ENCODE measurements at places on chromosomes 2 and 18.

DNA sequence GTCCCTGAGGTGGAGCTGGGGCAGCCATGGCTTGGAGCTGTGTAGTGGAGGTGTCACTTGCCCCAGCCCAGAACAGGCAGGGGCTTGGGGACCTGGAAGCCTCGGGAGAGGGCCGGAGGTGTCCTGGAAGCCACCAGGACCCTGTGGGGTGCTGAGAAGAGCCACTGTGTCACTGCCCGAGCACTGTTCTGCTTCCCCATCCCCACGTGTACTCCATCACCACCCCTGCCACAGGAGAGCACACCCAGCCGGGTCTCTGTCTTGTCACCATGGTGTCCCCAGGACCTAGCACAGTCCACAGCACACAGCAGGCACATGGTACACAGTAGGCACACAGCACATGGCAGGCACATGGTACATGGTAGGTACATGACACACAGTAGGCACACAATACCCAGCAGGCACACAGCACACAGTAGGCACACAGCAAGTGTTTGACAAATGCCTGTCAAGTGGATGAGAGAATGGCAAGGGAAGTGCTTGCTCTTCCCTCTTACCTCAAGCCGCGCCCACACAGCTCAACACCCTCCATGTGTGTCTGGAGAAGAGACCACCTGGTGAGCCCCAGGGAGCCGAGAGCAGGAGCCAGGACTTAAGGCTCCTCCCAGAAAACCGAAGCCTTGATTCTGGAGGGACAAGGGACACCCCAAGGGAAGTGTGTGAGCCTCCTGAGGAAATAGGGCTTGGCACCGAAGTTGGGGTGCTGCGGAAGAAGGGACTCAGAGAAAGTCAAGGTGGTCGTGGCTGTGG, 13.3 kb downstream of the MBP start:
- no peak for DNase-seq

GRCh38 chr2:16718576-16719484, 53.2 kb upstream of the CYRIA start:
- DNase-seq, result no peak

DNA sequence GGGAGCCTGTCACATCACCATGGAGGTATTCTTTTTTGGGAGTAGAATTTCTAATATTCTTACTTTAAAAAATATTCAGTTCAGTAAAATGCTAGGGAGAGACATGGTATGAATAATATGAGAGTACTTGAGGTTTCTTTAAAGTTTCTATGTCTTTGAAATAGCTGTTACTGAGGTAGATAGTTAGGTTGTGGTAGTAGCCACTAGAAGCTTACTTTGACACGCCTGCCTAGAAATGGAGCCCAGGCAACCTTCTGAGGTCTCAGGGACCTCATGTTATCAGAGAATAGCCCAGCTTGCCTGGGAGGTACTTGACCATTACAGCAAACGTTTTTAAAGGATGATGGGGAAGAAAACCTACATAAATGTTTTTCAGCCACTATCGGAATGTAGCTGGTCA, 131.2 kb downstream of the AGPS start:
- no peak for DNase-seq

- peak; percentile 82 for DNase-seq
These were observed 53.9 kb upstream of the CTAGE1 start for GRCh38 chr18:22471546-22472131.

GRCh38 chr2:77484026-77484425, 38.1 kb downstream of the LRRTM4 start:
- DNase-seq, result no peak

GRCh38 chr2:190466819-190467446, 58.8 kb downstream of the MFSD6 start:
- peak; percentile 30 for DNase-seq
